ENCODE measurements at places on chromosomes 5 and 9.

DNA sequence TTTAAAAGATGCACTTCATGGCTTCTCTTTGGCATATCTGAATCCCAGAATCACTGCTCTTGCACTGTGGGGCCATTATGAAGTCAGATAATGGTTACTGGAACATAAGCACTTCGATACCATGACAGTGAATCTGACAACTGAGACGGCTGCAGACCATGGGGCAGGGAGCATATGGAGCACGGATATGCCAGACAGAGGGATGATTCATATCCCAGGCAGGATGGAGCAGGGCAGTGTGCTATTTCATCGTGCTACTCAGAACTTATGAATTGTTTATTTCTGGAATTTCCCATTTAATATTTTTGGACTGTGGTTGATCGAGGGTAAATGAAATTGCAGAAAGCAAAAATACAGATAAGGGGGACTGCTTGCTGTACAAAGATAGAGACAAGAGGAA, 145.0 kb downstream of the EGFLAM start:
- DNase-seq = no peak

- no peak for DNase-seq
Measured at GRCh38 chr5:122321921-122322320, 9.9 kb downstream of the SNCAIP start.

- no peak for DNase-seq
Measured at GRCh38 chr5:77518304-77518703, 26.2 kb upstream of the WDR41 start.

DNA sequence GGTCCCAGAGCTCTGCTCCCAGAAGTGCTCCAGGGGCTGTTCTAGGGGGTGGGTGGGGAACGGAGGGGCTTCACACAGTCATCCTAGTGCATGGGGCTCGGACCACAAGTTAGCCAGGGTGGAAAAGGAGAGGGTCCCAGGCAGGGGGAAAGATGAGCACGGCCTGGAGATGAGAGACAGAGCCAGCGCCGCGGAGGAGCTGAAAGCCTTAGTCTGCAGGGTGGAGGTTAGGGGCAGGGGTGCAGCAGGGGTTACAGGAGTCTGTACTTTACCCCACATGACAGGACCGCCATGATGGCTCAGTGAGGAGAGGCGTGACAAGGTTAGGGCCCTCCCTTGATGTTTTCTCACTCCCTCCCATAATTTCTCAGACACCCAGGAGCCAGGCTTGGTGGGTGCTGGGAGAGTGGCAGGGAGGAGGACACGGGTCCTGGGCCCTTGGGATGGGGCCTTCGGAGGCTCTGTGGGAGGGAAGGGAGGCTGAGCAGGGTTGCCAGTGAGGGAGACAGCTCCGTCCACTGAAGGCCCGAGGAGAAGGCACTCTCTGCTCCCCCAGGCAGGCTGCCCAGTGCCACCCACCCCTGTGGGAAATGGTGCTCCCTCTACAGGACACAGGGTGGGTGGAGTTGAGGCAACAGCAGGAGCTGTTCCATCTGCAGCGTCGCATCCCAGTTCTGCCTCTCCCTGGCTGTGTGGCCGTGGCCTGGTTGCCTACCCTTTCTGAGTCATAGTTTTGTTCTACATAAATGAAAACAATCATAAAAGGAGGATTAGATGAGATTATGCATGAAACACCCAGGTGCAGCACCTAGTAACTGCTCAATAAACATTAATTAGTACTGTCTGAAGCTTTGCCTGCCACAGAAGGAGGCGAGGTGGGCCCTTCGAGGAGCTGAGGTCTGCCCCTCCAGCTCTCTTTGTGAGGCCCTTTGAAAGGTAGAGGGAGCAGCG, 66.2 kb downstream of the NDST1 start:
- DNase-seq = no peak

DNA sequence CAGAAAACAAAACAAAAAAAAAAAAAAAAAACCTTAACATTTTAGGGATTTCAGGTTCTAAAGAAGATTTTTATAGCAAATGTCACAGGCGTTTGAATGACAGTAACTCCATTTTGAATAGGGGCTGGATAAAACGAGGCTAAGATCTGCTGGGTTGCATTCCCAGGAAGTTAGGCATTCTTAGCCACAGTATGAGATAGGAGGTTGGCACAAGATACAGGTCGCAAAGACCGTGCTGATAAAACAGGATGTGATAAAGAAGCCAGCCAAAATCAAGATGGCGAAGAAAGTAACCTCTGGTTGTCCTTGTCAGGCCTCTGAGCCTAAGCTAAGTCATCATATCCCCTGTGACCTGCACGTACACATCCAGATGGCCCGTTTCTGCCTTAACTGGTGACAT, 425.6 kb upstream of the PTPRD start:
- DNase-seq = no peak

- DNase-seq = no peak
Measured at GRCh38 chr5:136011414-136012001, 17.3 kb upstream of the TGFBI start.

GRCh38 chr5:28779161-28779754, 1740.9 kb upstream of the CDH9 start:
- DNase-seq = no peak

- no peak for DNase-seq
Measured at GRCh38 chr9:101737165-101737704, 1.2 kb downstream of the GRIN3A start.

DNA sequence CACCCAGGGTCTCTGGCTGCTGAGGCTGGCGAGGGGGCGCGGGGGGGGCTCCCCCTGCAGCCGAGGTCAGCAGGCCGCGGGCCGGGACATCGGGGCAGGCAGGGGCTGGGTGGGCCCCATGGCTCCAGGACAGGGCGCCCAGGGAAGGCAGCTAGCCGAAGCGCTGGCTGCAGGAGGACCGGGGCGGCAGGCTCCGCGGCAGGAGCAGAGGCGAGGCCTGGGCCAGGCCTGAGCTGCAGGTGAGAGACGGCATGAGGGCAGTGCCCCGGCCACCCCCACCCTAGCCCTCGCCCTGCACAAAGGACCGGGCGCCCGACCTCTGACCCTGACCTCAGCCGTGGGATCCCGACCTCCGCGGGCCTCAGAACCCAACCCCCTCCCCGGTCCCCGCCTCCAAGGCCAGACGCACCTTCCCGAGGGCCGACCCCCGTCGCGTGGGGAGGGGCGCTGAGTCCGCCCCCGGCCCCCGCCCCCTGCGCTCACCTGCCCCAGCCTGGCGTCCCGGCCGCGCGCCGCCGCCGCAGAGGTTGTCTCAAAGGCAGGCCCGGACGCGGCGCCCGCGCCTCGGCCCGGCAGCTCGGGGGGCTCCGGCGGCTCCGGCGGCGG, 431 bp downstream of the RNF208 start:
- no peak for DNase-seq

- no peak for DNase-seq
Measured at GRCh38 chr5:14184082-14184481, 40.9 kb downstream of the TRIO start.

DNA sequence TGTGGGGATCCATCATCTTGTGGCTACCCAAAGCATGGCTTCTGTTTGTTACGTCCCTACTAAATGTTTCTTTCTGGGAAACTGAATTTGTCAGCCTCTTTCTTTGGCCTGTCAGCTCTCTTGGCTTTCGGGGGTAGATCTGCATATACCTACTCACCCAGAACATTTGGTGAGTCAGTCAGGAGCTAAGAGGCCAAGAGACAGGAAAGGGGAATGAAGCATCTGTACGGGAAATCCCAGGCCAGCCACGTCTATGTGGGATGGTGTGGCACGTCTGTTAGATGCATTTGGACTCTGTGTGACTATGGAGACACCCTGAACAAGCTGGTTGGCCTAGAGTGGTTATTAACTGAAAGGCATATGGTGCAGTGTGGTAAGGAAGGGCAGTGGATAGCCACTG, 58.1 kb downstream of the CDO1 start:
- DNase-seq = no peak

- no peak for DNase-seq
Measured at GRCh38 chr5:97229688-97230285, 46.7 kb upstream of the RIOK2 start.

- DNase-seq = no peak
Measured at GRCh38 chr9:127968042-127968441, 12.7 kb downstream of the EEIG1 start.

- no peak for DNase-seq
Measured at GRCh38 chr5:44885903-44886302, 77.2 kb downstream of the MRPS30 start.

GRCh38 chr9:73024601-73025034, 71.8 kb upstream of the ALDH1A1 start:
- DNase-seq = no peak

GRCh38 chr5:159459951-159460538, 129.8 kb upstream of the IL12B start:
- no peak for DNase-seq

GRCh38 chr5:35304291-35304690, 74.0 kb upstream of the PRLR start:
- no peak for DNase-seq

- DNase-seq = no peak
Measured at GRCh38 chr9:103757062-103757461, 337.0 kb upstream of the SMC2 start.

DNA sequence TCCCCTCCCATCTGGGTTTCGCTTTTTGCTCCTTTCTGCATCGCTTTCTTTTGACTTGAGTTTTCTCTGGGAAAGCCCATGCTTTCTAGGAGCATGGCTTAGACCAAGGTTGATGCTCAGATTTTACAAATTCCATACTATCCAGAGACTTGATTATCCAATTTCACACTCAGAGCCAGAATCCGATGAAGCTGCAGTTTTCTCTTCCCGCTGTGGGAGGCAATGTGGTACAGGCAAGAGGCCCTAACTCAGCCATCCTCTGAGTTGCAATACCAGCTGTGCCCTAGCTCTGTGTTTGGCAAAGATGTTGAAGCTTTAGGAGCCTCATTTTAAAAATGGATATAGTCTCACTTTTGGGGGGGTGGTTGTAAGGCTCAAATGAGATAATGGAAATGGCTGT, 85.1 kb downstream of the BRINP1 start:
- DNase-seq = no peak
